NCI-H1436 treated with DMSO at 0.1 percent for 48 hours (cell line): ENCODE measurements at places on chromosomes 5 and 9.

- DNase-seq, result no peak
Measured at GRCh38 chr9:99066571-99066970, 38.3 kb upstream of the TGFBR1 start.

GRCh38 chr5:176883700-176884570 is 15.2 kb downstream of the HK3 start:
- DNase-seq, result no peak

DNA sequence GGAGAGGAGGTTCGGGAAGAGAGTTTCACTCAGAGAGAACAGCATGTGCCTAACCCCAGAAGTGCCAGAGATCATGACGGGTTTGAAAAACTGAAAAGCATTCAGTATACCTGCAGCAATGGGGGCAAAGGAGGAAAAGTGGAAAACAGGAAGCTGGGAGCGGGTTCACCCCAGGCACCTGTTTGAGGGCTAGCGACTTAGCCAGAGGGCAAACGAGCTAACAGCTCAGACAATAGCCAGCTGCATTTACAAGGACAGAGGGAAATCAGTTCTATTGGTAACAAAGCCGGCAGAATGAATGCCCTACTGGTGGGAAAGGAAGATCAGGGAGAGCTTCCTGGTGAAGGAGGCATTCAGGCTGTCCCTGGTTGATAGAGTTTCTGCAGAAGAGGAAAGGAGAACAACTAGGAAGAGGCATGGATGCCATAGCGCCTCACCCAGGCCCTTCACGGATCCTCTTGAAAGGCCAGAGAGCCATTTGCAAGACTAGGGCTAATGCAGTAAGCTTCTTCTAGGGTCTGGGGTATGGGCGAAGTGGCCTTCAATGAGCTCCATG is 141.7 kb upstream of the ADRA1B start:
- no peak for DNase-seq

DNA sequence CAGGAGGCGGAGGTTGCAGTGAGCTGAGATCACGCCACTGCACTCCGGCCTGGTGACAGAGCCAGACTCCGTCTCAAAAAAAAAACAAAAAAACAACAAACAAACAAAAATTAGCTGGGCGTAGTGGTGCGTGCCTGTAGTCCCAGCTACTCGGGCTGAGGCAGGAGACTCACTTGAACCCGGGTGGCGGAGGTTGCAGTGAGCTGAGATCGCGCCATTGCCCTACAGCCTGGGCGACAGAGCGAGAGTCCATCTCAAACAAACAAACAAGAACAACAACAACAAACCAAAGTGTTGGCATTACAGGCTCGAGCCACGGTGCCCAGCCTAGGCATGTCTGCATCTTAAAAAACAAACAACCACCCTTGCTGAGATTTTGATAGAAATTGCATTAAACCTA is 12.2 kb downstream of the RNF44 start:
- no peak for DNase-seq

GRCh38 chr9:116837018-116837989 is 150.2 kb downstream of the TRIM32 start:
- DNase-seq, result no peak

- DNase-seq, result no peak
Measured at GRCh38 chr5:139584137-139584536, 23.0 kb downstream of the UBE2D2 start.

GRCh38 chr9:110742741-110743371 is 74.3 kb downstream of the MUSK start:
- DNase-seq, result no peak

- DNase-seq, result no peak
Measured at GRCh38 chr9:2565676-2566340, 55.8 kb upstream of the VLDLR start.

DNA sequence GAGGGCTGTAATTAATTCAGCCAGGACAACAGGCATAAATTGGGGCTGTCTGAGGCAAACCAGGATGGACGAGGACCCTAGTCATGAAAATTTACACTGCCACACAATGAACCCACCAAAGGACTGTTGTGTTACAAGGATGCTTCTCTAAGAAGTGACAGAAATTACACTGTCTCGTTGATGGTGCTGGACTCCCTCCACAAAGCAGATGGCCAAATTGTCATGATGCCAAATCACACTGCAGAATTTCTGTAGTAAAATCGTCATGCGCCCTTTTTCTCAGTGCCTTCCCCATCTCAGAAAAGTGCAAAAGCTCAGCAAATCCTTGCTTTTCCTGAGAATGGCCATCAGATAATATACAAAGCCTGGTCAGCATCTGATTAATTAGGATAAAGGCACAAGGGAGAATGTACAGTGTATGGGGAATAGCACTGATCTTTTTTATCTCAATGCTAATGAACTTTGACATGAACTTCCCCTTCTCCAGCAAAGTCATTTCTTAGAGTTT is 545.8 kb downstream of the CSNK1G3 start:
- DNase-seq, result no peak
